ENCODE measurements at places on chromosomes 7 and 10.
A peak's percentile ranks its signal among the peaks of the same experiment; 100 is the strongest.

DNA sequence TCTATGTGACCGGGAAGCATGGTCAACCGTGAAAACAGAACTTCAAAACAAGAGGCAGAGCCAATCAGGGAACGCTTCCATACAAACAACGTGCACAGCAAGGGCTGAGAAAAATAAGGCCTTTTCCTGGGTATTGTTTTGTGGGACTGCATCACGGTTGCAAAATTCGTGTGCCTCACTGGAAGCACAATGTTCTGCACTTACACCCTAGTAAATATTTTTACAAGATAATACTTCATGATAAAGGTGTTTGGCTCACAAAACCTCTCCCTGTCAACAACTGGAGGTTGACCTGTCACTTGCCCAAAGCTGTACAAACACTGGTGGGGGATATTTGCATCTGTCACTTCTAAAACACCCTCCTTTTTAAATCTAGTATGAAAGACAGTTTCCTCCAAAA lies 37.0 kb downstream of the KLF6 start:
- no peak for DNase-seq

DNA sequence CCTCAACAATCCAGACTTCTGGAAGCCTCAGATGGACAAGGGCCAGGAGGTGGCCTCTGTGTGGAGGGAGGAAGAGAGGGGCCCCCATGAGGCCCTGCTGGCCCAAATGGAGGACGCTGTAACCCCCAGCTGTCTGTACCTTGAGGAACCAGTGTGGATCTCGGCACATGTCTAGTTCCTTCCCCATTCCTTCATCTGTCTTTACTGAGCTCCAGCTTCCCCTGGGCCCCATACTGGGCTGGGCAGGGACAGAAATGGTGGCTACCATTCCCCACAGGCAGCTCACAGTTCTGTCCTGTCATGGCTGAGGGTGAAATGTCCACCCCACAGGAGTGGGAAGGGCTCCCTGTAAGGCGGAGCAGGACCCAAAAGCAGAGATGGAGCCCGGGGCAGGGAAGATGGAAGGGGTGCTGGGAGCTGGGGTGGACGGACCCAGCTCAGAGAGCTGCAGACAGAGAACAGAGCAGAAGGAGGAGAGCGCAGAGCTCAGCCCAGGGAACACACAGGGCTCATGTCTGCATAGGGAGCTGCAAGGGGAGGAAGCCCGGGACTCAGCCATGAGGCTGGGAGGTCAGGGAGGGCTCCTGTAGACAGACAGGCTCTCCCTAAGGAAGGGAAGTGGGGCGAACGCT lies 22.8 kb downstream of the ANTXRL start:
- no peak for DNase-seq

- no peak for DNase-seq
Measured at GRCh38 chr7:117403737-117404136, 23.6 kb downstream of the ASZ1 start.

- DNase-seq: no peak
Measured at GRCh38 chr10:76403912-76404311, 972.5 kb downstream of the LRMDA start.

- DNase-seq: no peak
Measured at GRCh38 chr10:14306190-14306589, 24.5 kb downstream of the FRMD4A start.

- no peak for DNase-seq
Measured at GRCh38 chr7:20317413-20317812, 13.3 kb upstream of the ITGB8 start.

DNA sequence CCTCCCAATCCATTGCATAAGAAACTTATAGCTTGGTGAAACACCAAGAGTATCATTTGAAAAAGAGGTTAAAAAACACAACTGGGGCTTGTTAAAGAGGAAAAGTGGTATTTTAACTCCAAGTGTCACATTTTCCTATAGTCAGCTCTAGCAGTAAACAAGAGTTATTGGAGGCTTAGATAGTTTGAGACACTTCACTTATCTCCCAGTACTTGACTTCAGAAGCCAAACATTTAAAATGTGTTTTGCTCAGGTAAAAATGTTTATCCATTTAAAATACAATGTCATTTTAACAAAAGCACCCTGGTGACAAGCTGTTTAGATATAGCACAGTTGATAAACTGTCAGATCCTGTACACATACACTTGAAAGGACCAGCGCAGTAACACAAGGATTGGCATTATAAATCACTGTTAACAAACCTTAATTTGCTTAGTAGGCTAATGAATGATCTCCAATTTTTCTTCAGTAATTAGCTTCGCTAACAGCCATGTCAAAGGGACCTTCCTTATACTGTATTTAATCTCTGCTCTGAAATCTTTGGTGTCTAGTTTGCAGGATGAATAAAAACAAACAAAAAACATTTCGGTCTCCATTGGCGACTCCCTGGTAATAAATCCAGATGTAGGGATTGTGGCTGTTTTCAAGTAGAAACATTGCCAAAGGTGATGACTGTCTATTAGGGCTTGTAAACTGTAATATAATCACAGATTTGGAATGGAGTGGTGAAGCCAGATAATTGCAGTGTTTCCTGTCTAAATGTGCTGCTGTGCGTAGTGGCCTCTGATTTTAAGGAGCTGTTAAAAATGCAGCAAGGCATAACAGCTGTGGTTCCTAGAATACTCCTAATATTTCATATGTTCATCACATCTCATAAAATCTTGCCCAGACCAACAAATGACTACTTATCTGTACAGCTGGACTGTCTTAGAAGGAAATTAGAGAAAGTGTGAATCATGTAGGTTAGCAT lies 545.1 kb downstream of the AUTS2 start:
- DNase-seq: no peak

- no peak for DNase-seq
Measured at GRCh38 chr7:74498996-74499834, 45.5 kb downstream of the GTF2IRD1 start.

DNA sequence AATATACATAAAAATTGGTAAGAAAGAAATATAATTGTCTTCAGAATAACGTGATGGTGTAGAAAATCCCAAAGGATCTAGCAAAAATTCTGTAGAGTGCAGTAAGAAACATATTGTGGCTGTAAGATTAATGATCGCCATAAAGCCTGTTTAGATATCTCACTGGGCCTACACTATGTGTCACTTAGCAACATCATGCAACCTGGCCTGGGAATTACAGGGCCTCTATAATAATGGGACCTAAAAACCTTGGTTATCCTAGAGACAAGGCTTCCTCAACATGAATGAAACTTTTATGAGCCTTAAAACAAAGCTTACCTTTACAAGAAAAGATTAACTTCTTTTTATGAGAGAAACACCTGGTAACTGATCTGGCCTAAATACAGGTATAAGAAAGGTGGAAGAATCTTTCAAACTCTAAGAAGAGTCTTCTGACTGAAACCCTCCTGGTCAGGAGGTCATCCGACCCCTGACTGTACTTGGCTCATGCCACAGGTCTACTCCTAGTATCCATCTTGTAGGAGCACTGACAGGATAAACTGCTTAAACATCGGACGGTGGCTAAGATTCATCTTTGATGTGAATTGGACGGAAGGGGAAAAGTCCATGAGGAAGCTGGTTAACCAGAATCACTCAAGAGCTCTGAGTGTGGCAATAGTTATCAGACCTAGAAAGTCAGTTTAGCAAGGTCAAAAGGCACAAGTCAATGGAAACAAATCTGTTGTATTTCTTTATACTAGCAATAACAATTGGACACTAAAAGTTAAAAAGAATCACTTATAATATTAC lies 1155.1 kb upstream of the SORCS1 start:
- no peak for DNase-seq

- DNase-seq: no peak
Measured at GRCh38 chr7:99860281-99861127, 16.3 kb downstream of the OR2AE1 start.

GRCh38 chr10:128610113-128610512 lies 483.9 kb upstream of the MKI67 start:
- DNase-seq: no peak

DNA sequence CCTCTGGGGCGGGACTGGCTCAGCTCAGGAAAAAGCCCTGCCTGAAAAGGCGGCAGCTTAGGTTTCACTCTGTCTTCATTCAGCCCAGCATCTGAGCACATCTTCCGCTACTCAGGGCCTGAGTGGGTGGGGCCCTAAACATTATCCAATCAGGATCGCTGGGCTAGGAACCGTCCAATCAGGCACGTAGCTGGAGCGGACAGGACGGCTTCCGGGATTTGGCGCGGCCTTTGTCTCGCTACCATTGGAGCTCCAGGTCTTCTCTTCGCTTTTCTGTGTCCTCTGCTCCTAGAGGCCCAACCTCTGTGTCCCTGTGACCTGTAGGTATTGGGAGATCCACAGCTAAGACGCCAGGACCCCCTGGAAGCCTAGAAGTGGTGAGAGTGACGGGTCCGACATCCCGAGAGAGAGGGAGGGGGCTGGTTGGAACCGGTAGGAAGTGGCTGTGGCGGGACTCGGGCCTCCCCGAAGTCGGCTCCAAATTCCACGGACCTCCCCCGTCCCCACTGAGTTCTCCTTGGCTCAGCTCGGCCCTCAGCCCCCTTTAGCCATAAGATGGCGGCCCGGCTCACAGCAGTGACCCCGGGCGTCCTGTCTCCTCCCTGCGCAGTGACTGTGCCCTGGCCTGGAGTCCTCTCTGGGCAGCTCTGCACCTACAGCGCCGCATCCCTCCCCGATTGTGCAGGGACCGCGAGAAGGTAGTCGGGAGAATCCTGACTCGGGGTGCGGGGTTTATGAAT lies 99.1 kb downstream of the ZNF680 start:
- DNase-seq: no peak

GRCh38 chr7:5470816-5471215 lies 47.2 kb upstream of the TNRC18 start:
- no peak for DNase-seq

- DNase-seq: no peak
Measured at GRCh38 chr7:12638851-12639456, 48.5 kb upstream of the ARL4A start.

DNA sequence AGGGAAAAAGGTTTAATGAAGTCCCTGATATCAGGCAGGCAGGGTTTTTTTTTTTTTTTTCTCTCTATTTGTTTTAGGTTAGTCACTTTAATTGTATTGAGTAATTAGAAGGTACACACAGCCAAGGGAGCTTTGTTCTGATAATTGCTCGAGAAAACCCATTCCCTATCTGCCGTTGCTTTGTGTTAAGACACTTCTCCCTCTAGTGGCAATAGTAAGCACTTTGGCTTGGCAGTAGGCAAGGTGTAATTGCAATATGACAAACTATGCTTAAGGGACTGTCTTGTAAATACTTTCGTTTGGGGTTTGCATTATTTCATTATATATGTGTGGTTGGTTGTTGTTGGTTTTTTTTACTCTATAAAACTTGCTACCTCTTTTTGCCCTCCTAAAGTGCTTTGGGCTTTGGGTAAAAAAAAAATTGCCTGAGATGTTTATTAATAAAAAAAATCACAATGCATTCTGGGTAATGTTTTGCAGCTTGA lies 113.4 kb downstream of the BTRC start:
- DNase-seq: peak; percentile 38

GRCh38 chr10:103637011-103637410 lies 143.5 kb downstream of the NEURL1 start:
- DNase-seq: no peak

GRCh38 chr10:119051775-119052174 lies 22.3 kb downstream of the NANOS1 start:
- DNase-seq: no peak

- no peak for DNase-seq
Measured at GRCh38 chr10:63720072-63720537, 198.9 kb downstream of the REEP3 start.

GRCh38 chr10:16436367-16436757 lies 448 bp upstream of the PTER start:
- DNase-seq: no peak

DNA sequence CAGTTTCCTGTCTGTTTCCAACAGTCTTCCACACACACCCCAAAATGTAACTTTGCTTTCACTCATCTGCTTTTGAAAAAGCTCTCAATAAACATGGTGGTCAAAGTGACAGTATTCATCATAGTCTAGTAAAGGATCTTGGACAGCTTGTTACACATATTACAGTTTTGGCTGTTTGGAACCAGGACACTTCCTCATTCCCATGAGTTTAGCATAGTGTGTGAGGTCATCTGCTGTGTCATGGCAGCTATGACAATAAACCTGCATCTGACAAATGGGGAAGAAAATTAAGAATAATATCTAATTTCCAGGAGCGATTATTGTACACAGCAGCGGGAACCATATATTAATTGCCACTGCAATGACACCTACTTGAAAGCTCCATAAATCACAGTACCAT lies 184.3 kb upstream of the SLC26A5 start:
- DNase-seq: no peak

DNA sequence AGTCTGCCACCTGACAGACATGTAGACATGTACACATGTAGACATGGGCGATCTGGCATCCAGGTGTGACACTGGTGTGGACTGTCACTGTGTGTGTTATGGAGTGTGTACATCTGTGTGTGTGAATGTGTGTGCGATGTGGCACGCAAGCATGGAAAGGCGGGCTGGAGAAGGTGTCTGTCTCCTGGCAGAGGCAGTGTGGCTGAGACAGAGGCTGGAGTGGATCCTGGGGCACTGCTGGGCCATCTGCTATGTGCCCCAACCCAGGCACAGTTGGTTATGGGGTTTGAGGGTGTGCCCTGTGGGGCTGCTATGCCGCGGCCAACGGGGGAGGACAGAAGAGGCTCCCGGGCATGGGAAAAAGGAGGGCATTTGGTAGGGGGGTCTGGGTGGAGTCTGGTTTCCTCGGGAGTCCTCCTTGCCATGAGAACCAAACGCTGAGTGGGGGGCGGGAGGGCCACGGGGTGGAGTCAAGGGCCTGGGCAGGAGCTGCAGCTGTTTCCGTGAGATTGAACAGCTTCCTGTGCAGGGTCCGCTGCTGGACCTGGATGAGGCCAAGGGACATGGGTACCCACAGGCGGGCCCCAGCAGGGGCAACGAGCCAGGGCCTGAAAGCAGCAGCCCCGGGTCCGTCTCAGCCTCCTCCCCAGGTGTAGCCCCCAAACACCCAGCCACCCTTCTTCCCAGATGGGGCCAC lies 1.3 kb downstream of the ELN start:
- no peak for DNase-seq

DNA sequence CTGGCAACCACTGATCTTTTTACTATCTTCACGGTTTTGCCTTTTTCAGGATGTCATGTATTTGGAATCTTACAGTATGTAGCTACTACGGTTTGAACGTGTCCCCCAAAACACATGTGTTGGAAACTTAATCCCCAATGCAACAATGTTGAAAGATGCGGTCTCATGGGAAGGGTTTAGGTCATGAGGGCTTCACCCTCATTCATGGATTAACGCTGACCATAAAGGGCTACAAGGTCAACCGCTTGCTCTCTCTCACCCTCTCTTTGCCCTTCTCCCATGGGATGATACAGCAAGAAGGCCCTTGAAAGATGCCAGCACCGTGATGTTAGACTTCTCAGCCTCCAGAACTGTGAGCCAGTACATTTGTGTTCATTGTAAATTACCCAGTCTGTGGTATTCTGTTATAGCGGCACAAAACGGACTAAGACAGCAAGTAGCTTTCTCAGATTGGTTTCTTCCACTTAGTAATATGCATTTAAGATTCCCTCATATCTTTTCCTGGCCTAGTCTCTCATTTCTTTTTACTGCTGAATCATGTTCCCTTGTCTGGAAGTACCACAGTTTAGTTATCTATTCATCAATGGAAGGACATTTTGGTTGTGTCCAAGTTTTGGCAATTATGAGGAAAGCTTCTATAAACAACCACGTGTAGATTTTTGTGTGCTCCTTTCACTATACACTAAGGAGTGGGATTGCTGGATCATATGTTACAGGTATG lies 3.0 kb upstream of the CRYGN start:
- no peak for DNase-seq
